Activated T-helper 1 cell treated with anti-CD3 and anti-CD28 coated beads, Interleukin-2, amount 50 U/mL, for 16 hours (primary cell): ENCODE measurements at places on chromosomes 3 and 15.

GRCh38 chr3:86793786-86794185, 197.2 kb downstream of the VGLL3 start:
- no peak for DNase-seq

DNA sequence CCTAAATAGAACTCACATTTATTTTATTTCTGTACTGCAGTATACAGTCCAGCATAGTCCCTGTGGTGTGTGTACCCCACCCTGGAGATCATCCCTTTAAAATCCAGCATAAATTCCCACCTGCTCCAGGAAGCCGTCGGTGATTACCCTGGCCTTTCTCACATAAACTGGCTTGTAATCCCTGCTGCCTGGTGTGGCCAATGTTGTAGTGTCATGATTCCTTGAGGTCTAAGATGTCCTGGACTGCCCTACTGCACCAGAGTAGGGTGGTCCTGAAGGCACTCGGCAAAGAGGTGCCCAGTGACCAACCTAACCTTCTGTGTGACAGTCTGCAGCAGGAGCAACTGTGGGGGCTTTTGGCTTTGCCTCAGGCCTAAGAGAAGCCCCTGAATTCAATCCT, 58.9 kb downstream of the ITGA11 start:
- no peak for DNase-seq

- DNase-seq, result no peak
These were observed at the start of gene UNC13C for GRCh38 chr15:53978253-53978906. Gene UNC13C, plus strand, starts transcription at chr15:53978441. Its CDS starts 34,463 bp downstream, at chr15:54012904.

DNA sequence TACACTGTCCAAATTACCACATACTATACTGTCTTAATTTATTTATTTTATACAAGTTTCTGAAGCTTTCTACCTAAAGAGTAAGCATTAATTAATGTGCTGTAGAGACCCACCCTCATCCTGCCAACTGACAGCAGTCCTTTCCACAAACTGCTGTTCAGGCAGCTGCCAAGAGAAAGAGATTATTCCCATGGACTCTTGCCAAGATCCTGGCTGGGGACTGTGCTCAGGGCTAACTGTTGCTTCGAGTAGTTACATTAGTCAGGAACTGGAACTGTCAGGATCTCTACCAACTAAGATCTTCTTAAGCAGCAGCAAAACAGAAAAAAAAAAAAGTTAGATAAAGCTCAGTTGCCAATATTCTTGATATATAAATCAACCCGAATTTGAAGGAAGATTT, 398.8 kb downstream of the MECOM start:
- DNase-seq, result no peak

DNA sequence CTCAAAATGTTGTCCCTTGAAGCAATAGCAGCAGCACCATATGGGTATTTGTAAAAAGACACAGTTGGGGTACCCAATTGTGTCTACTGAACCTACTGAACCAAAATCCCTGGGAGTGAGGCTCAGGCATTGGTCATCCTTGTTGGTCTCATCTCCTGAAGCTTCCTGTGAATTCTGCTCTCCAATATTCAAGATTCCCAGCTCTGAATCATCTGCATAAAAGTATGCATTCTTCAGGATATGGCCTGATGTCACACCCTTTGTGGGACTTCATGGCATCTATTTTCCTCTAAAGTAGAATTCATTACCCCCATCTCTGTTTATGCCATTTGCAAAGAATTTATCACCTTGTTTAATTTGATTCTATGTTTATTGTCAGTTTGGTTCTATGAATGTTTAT, 13.3 kb upstream of the PTX3 start:
- no peak for DNase-seq

DNA sequence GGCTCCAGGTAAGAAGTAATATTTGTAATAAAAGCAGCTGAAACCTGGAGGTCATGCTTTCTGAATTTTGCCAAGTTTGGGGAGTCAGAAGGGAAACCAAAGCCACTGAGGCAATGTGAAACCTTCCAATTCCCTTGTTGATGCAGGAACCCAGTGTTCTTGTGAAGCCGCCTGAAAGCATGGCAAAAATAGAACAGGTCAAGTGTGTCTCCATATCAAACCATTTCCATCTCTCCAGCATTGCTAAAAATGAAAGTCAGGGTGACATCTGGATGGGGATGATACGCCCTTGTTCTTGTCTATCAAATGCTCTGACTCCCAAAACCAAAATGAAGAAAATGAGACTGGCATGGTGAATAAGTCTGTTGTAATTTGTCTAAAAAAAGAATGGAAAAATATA, 362.5 kb downstream of the VPS13C start:
- no peak for DNase-seq

DNA sequence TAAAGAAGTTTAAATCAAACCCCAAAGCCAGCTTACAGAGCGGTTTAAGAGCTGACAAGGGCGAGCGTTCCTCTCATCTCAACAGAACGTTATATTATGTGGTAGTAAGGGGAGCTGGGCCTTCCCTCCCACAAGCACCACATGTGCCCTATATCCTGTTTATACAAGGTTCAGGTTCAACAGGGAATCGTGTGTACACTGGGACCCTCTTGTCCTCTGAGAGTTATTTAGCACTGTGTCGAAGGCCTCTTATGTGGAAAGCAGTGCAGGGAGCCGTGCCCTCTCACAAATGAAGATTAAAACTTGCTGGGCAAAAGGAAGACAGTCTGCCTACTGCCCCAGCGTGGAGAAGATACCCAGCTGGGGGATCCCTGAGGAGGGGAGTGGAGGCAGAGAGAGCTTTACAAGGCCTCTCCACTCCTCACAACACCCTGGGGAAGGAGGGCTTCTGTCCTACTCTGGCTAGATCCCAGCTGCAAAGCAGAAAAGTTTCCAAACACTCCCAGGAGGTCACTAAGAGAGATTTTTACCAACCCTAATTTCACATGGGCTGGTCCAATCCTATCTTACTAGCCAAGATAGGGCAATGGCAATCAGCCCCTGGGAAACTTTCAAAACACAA, 2.9 kb downstream of the TLE3 start:
- DNase-seq, result no peak

- DNase-seq, result no peak
These were observed 885 bp upstream of the LSG1 start for GRCh38 chr3:194672876-194673275.

GRCh38 chr15:81843757-81844407, 201.9 kb downstream of the MEX3B start:
- no peak for DNase-seq

DNA sequence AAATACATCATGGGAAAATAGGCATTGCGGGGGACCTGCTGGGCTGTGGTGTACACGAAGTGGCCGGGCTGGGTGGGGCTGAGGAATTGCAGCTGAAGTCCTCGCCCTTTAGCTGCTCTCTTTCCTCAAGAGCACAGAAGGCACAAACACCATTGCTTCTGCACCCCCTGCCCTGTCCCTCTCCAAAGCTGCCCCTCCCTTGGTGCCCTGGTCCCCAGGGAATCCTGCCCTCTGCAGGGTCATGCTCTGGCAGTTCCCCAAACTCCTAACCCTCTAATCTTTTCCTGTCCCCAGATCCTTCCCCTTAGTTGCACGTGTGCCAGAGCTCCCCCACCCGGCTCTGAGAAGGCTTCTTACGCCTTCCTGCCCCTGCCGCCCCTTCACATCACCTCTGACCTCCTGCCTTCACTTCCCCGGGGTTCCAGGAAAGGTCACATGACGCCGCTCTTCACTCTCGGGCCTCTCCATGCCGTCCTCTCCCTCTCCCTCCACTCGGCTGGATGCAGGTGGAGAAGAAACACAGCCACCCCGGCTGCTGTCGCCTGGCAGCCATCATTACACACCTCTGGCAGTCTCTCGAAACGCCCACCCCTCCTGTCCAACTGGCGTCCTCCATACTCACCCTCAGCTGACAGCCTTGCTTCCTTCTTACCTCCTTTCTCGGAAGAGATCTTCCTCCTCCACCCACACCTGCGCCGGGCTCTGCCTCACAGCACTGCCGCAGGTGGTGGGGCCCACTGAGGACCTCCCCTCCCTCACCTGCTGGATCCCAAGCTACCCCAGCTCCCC, 6.9 kb upstream of the PCSK6 start:
- no peak for DNase-seq

DNA sequence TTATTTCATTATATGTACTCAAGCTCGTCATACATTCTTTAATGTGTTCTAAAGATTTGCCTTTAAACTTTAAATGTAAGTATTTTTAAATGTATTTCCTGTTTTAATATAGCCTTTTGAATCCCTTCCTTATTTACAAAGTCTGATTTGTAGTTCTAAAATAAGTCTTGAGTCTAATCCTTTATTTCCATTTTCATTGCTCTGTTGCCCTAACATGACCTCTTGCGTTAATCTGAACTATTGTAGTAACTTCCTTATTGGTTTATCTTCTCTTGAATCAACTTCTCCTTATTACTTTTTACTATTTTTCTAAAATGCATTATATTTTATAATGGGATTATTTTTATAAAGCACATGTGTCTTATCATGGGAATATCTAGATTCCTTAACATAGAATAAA, 24.0 kb downstream of the KNL1 start:
- DNase-seq, result no peak

GRCh38 chr15:80891006-80891405, 98.6 kb downstream of the MESD start:
- no peak for DNase-seq

DNA sequence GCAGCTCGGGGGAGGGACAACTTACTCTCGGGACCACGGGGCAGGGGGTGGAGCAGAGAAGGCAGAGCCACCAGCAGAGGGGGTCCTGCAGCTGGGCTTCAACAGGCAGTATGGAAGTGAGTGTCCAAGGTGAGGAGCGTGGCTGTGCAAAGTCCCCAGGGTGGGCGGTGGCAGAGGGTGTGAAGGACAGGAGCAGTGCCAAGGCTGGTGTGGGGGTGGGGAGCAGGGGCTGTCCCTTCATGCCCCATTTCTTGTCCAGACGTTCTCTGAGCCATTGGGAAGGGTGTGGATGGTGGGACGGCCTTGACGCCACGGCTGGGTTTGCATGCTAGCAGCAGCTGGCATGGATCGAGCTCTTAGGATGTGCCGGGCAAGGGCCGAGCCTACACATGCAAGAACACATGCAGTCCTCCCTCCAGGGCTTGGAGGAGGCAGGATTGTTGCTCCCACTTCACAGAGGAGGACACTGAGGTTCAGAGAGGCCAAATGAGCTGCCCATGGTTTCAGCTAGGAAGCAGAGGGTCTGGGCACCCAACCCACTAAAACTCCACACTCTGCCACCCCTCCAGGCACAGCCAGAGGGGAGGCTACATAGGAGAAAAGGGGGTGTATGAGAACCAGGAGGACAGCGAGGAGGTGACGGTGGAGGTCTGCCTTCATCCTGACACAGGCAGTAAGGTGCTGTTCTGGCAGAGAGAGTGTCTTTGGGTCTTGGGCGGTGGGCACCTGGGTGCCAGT, 93.6 kb downstream of the TBC1D2B start:
- no peak for DNase-seq

DNA sequence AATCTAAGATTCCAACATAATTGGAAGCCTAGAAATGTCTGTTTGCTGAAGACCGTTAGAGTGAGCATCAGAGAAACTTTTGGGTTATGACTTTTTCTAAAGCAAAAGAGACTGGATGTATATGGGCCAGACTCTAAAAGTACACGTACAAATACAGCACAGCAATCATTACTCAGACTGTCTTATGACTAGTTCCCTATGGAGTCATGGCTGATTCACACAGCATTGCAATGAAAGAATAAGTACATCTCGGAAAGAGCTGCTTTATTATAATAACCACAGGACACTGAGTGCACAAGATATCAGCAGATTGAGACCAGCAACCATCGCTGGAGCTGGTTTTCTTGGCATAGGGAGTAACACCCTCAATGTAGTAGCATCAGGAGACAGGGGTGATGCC, 618.6 kb downstream of the NLGN1 start:
- DNase-seq, result no peak

DNA sequence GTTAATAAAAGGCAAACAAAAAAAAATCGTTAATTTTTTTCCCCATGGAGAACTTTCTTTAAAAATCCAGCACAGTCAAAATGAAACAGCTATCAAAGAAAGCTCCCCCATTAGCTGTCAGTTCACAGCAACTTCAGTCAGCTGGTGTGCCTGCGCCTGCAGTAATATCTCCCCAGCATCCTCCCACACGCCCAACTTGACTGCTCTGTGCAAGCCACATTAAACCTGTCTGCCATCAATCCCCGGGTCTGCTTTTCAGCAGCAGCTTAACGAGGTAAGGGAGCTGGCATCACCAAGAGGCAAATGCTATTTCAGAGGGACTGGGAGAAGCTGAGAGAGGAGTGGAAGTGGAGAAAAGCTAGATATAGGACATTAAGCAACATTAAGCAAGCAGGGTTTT, 337.5 kb downstream of the GAP43 start:
- DNase-seq, result no peak

GRCh38 chr15:37253877-37254276, 153.5 kb upstream of the MEIS2 start:
- DNase-seq, result no peak

- no peak for DNase-seq
These were observed 13.8 kb downstream of the AVEN start for GRCh38 chr15:34025252-34025651.

DNA sequence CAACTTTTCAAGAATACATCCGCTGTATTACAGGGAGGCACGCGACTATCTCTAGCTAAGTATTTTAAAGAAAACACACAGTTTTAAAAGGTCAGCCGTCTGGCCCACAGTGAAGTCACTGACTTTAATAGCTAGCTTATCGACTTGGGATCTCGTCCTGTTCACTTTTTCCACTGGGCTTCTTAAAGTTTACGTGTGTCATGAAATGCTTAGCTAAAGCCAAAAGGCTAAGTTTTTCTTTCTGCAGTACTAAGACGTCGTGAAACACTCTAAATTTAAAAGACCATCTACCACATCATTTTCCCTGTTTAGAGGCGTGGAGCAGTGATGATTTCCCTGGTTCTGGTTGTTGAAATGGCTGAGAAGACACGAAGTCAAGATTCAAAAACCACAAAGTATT, 27.1 kb downstream of the LRIG1 start:
- DNase-seq, result no peak

- no peak for DNase-seq
These were observed 519.3 kb upstream of the CADM2 start for GRCh38 chr3:84439476-84439875.

- DNase-seq, result no peak
These were observed 5.2 kb upstream of the YEATS2 start for GRCh38 chr3:183692436-183692835.

DNA sequence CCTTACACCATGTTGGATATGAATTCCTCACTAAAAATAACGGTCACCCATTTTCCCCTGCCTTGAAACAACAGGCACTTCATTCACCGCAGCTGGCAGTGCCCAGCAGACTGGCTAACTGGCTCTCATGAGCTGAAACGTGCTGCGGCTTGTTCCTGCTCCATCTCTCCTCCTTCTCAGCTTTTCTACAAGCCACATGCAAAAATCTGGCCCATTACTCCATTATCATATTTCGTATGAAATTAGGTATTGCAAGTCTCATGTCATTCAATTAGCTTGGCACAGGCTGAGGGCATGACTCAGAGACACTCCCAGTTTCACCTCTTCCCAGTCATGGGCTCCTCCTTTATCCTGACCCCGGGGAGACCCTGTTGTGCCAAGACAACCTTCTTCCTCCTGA, 60.0 kb downstream of the MAGEF1 start:
- no peak for DNase-seq

DNA sequence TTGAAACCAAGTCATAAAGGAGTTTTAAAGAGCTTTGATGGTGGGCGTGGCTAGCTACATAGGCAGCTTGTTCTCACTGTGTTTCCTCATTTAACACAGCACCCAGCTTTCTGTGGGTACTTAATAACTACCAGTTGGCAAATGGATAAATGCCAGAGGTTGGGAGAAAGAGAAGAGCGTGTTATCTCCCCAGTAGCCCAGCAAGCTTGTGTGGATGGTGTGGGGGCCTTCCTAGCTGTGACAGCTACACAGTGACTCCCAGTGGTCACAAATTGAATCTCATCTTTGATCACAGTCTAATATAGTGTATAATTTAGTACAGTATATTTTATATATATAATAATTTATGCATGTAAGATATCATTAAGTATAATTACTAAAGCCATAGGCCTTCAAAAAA, 984.1 kb downstream of the EPHA3 start:
- no peak for DNase-seq
